ENCODE measurements at places on chromosomes 4 and X.

GRCh38 chr4:148653681-148654080 is 211.5 kb upstream of the NR3C2 start:
- DNase-seq, result no peak

DNA sequence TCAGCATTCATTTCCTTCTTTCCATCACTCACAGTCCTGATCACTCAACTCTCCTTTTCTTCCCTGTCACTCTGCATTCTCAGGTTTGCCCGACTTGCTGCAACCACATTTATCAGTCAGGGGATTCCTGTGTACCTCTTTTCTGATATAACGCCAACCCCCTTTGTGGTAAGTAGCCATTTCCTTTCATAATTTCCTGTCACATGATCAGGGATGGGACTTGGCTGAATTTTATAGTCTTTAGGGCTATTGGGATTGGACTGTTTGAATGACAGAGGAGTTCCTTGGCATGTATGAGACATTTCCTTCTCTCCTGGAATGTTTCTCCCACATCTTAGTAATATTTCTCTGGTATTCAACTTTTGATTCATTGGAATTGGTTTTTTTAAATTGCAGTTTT is 11.0 kb downstream of the PGM2 start:
- DNase-seq, result no peak

GRCh38 chrX:154013614-154014360 is 5.9 kb downstream of the IRAK1 start:
- DNase-seq, result no peak

- no peak for DNase-seq
Measured at GRCh38 chr4:1199556-1200331, 27.4 kb upstream of the SPON2 start.

DNA sequence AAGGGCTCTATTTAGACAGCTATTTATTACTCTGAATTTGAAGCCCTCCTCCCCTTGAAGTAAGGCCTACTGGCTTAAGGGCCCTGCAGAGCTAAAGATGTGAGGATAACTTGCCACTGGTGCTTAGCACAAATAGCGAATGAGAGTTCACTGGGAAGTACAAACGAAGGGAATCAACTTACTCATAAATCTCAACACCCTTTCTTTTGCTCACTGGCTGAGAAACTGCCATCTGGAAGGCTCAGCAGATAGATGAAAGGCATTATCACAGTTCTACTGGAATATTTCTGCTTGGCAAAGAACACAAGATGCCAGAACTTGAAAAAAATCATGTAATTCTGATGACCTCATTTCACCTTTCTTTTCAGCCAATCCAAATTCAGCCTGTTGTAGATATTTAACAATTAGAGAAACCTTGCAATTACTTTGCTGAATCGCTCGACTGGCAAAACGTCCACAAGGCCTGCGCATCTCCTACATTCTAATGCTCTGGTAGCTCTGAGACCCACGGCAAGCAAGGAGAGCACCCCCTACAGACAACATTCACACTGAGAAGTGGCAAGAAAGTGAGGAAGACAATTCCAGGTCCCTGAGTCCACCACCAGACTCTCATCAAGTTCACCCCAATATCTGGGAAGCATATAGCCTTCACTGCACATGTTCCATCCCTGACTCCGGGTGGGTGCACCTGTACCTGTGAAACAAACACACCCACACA is 27.5 kb downstream of the TSPAN5 start:
- no peak for DNase-seq

DNA sequence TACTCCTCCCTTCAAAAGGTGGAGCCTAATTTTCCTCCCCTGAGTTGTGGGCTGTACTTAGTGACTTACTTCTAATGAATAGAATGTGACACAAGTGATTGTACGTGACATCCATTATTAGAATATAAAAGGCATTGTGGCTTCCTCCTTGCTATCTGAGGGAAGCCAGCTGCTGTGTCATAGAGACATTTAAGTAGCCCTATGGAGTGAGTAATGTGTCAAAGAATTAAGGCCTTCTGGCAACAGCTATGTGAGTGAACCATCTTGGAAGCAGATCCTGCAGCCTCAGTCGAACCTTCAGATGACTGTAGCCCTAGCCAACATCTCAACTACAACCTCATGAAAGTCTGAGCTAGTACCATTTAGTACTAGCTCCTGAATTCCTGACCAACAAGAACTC is 76.1 kb downstream of the BCOR start:
- DNase-seq, result no peak

GRCh38 chr4:17941731-17942130 is 79.8 kb downstream of the LCORL start:
- DNase-seq, result no peak

DNA sequence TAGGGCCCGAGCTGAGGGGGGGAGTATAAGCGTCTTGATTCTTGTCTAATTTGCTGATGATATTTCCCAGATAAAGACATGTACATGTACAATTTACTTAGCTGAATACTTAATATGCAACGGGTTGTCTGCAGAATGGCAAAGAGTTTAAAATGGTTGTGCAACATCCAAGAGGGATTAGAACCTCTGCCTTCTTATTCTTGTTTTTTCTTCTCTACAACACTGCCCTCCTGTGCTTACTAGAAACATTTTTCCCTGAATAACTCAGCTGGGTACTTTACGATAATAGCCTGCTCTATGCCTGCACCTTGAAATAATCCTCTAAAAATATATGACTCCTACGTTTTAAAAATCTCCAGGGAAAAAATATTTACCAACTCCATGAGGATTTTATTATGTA is 41.8 kb downstream of the INTS12 start:
- no peak for DNase-seq

DNA sequence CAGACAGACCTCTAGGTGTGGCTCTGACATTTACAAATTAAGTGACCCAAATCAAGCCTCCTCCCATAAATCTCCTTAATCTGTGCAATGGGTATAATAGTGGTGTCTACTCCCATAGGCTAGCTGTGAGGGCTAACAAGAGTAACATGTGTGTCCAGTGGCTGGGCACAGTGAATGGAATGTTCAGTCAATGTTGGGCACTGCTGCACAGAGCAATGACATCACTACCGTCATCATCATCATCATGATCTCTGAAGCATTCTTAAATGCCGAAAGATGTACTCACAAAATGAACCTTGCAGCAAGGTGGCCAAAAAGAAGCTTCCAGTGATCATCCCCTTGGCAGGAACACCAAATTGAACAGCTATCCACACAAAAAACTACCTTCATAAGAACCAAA is 43.5 kb downstream of the CHRNA9 start:
- DNase-seq, result no peak

DNA sequence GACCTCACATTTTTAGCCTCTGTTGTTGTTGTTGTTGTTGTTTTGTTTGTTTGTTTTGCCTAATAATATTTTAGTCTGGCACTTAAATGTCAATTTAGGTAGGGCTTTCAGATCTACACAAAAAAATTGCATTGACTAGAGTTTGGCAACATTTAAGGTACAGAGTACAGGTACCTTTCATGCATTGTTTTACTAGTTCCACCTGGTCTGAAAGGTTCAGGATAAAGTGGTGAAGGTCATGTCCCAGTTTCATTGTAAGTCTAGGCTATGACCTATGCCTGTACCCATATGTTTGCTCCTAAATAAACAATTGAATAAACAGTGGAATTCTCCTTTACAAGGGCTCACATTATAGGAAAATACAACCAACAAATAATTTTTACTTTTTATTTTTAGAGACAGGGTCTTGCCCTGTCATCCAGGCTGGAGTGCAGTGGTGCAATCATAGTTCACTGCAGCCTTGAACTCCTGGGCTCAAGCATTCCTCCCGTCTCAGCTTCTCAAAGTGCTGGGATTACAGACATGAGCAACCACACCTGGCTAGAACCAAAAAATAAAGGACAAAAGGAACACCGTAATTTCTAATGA is 13.8 kb downstream of the RNF128 start:
- no peak for DNase-seq

DNA sequence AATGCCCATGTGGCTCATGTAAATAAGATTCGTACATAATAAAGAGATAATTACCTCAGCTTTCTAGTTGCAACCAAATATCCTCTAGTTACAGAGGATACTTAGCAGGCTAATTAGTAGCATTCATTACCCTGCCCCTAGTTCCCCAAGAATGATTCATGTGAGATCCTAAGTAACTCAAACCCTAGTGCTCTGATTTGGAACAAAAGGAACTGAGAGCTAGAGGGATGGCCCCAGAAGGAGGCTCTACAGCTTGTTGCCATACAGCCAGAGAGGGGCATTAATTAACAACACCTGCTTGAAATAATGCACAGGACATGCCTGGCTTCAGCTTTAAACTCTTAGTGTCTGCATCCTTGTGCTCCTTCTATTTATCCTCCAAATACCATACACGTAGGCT is 32.6 kb upstream of the CBR4 start:
- DNase-seq, result no peak

DNA sequence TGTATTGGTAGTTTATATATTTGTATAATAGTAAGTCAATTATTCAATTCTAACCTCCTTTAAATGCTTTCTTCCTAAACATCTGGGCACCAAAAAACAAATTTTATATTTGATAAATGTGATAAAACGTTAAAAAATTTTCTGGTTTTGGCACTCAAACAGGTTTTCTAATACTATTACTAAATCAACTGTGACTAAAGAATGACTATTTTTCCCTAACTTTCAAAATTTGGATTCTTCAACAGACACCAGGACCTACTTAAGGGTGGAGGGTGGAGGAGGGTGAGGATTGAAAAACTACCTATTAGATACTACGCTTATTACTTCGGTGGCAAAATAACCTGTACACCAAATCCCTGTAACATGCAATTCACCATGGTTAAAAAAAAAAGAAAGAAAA is 555.5 kb downstream of the IL15 start:
- no peak for DNase-seq

DNA sequence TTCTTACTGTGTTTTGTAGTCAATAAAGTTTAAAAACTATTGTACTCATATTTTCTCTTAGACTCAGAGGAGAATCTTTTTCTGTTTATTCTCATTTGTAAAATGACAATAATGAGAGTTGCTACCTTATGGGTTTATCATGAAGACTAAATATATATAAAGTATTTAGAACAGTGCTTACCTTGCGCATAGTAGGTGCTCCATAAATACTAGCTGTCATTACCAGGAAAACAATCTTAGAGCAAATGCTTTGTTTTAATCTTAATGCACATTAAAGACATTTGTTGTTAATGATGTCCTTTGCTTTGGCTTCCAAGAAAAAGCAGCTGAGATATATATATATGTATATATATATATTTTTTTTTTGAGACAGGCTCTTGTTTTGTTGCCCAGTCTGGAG is 44.9 kb downstream of the FIP1L1 start:
- no peak for DNase-seq

GRCh38 chr4:158543191-158543590 is 21.5 kb downstream of the RXFP1 start:
- no peak for DNase-seq

DNA sequence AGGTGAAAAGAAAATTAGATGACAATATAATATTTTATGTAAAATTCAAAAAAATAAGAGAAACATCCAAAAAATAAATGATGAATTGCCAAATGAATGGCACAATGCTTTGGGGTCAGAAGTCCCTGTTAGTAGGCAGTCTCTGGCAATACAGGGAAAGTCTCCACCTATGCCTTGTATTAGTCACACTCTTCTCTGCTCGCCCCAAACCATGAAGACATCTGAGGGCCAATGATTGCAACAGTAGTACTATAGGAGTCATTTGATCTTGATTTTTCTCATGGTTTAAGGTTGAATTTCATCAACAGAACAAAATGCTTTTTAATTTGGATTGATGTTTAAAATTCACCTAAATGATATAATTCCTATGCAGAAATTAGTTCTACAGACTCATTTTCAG is 3.9 kb upstream of the PRSS12 start:
- DNase-seq, result no peak

GRCh38 chr4:102878901-102879300 is 10.1 kb downstream of the CISD2 start:
- DNase-seq, result no peak

- DNase-seq, result no peak
Measured at GRCh38 chrX:155998116-155998515, 620 bp downstream of the IL9R start.

DNA sequence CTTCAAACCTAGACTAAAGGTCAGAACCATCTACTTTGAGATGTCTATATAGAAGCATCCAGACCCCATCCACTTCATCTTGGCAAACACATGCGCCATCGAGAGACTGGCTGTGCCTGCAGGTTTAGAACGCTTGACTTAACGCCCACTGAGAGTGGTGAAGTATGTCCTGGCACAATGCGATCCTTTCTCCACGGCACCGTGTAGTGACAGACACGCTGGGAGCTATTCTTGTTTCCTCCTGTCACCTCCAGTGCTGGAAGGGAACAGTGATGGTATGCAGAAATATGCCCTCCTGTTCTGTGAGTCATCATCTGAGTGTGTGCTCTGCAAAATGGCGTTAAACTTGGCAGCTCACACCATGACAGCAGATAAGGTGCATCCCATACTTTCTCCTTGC is 330.2 kb downstream of the NLGN4X start:
- no peak for DNase-seq

DNA sequence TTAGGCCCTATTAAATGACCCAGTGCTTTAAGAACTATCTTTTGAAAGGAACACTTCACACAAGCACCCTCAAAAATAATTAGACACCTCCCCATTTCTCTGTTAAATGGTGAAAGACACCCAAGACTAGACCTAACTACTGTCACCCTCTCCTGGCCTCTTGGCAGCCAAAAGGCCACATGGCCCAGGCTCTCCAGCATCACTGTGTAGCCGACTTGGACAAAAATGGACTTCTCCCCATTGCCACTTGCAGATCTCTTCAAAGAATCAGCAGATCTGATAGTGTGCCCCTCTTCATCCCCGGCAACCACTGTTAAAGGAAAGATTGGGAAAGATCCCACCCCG is 2.0 kb downstream of the MID1IP1 start:
- no peak for DNase-seq

- no peak for DNase-seq
Measured at GRCh38 chr4:86908251-86908657, 16.0 kb upstream of the C4orf36 start.

DNA sequence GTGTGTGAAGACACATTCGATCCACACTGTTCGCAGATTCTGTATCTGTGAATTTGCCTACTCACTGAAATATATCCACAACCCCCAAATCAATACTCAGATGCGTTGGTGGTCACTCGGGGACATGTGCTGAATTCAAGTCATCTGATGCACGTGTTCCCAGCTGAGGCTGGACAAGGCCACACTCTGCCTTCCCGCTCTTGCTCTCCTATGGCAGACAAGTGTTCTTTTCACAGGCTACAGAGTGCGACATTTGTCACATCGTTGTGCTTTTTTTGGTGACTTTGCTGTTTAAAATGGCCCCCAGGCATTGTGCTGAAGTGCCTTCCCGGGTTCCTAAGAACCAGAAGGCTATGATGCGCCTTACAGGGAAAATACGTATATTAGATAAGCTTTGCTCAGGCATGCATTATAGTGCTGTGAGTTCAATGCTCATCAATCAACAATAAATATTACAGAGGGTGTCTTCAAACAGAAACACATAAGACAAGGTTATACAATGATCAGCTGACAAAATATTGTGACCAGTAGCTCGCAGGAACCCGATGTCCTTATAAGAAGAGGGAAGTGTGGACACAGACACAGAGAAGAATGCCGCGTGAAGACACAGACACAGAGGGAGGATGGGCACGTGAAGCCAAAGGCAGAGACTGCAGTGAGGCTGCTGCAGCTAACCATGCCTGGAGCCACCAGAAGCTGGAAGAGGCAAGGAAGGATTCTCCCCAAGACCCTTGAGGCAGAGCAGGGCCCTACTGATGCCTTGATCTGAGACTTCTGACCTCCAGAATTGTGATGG is 42.0 kb downstream of the IRF2 start:
- DNase-seq, result no peak

- DNase-seq, result peak; percentile 43
Measured at GRCh38 chr4:157978680-157979361, 194.0 kb downstream of the GASK1B start.

- peak; percentile 52 for DNase-seq
Measured at GRCh38 chrX:119871245-119871598, 311 bp downstream of the RNF113A start.
